Prostate gland (tissue), 2 donors: ENCODE measurements at places on chromosomes 7 and 10.

DNA sequence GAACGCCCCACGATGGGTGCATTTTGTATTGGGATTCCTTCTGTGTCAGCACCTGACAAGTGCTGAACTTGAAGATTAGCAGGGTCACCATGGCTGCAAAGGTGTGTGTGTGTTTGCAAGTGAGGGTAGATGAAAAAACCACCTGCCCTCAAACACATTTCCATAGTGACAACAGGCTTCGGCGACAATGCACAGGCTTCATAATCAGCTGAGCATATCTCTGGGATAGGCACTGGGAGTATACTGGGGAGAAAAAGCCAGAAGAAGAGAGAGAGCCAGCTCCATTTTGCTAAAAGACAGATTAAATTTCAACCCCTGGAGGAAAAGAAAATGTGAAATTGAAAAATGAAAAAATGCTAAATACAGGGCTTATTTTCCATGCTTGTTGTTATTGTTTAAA is 656.1 kb downstream of the INHBA start:
- no peak for DNase-seq

DNA sequence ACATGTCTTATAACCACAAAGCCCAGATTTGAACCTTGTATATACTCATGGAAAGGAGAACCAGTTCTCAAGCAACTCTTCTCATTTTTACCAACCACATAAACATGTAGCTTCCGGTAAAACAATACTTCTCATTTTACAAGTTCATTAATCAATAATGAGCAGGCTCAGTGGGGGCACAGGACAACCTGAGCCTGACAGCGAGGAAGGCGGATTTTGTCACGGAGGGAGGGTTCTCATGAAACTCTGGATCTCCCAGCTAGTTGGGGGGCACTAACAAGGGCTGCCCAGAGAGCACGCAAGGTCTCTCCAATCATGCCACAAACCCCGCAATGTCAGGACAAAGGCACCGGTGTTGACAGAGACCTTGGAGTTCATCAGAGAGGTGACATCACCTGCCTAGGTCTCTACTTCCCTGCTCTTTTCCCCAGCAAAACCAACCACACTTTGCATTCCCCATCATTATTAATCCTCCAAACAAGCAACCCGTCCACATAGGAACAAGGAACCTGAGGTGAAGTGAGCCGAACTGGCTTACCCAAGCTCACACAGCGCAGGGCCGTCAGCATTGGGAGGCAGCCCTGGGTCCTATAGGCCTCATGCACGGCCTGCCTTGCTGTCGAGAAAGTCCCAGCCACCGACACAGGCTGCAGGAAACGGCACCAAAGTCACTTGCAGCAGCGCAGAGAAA is 192.1 kb upstream of the KLF14 start:
- DNase-seq = no peak

GRCh38 chr7:103297837-103298179 is 573 bp downstream of the PMPCB start:
- no peak for DNase-seq

GRCh38 chr7:23373151-23374004 is 74.2 kb downstream of the MALSU1 start:
- no peak for DNase-seq

DNA sequence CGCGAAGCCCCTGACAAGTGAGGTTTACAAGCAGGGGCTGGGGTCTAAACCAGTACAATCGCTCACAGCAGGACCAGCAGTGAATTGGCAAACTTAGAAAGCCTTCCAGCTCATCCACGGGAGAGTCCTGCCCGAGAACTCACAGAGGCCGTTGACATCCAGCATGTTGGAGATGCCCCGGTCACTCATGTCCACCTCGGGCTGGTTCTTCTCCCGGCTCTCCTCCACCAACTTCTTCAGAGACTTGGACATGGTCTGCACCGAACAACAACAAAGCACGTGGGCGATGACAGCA is 447 bp downstream of the RSU1 start:
- DNase-seq = no peak
